NCI-H524 (cell line): ENCODE measurements at places on chromosomes 11 and 22.

DNA sequence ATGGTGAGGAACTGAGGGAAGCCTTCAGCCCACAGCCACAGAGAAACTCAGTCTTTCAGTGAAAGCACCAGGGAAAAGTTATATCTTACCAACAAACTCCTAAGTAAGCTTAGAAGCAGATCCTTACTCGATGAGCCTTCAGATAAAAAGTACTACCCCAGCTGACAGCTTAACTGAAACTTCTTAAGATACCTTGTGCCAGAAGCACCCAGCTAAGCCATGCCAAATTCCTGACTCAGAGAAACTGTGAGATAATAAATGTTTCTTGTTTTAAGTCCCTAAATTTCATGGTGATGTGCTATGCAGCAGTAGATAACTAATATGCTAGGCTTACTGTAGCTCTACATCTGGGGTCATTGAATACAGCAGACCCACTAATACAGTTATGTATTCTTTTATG is 2025.0 kb downstream of the LRRC4C start:
- no peak for DNase-seq

DNA sequence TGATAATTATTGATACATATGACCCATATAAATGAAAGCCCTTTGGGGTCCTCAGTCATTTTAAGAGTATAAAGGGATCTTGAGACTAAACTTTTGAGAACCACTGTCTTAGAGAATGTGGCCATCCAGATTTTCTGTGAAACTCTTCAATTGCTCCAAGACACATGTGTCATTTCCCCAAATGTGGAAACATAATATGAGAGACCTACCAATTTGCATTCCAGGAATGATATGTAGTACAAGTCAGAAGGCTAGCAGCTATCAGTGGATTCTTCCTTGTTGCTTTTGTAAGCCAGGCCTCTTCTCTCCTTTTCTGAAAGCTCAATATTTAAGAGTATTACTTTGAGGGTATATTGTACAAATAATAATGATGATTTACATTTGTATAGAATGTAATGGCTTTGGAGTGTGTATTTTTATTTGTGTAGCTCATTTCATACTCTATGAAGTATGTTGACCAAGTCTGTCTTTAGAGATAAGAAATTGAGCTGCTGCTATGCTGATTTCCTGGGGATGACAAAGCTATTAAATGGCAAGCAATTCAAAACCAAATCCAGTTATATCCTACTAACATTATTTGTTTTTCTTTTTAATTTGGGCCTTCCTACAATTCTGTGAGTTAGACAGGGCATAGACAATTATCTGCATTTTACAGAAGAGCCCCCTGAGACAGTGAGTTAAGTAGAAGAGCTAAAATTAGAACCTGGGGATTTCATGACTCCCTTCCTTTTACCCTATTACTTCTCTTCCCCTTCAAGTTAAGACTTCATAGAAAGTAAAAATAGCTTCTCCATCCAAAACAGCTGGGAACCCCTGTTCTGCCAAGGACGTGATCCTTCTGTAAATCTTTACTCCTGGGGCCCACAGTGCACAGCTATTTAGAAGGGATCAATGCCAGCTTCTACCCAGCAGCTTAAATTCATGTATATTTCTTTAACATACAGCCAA is 131.9 kb downstream of the WNT11 start:
- DNase-seq = no peak

DNA sequence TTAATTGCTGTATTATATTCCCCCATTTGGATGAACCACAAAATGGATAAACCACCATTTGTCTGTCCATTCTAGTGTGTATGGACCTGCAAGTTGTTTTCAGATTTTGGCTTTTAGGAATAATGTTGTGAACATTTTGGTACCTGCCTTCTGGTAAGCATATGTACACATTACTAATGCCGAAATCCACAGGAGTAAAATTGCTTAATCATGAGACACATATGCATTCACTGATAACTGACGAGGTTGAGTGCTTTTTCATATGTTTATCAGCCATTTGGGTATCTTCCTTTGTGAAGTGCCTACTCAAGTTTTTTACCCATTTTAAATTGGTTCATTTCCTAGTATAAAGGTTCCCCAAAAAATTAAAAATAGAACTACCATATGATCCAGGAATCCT is 34.2 kb downstream of the OSBP2 start:
- DNase-seq = no peak

DNA sequence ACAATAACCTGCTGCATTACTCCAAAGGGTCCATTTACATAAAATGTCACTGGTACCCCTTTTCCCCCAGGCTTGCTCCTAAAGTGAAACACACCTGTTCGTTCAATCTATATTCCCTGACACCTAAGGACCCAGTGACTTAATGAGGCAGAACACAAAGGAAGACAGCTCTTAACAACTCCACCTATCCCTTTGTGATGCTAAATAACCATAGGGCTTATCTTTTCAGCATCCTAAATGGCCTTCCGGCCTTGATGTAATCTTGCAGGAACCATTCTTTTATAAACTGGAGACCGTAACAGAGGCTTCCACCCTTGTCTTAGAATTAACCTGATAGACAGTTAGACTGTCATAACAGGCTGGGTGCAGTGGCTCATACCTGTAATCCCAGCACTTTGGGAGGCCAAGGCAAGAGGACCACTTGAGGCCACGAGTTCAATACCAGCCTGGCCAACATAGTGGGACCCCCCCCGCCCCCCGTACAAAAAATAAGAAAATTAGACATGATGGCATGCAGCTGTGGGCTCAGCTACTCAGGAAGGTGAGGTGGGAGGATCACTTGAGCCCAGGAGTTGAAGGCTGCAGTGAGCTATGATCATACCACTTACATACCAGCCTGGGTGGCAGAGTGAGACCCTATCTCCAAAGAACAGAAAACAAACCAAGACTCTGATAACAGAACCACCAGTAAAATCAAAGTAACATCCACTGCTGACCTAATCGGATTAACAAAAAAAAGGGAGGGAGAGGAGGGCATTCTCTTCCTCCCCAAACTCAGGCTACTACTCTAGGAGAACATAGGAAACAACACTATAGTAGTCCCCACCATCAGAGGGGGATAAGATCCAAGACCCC is 5.1 kb downstream of the CHEK2 start:
- DNase-seq = no peak

DNA sequence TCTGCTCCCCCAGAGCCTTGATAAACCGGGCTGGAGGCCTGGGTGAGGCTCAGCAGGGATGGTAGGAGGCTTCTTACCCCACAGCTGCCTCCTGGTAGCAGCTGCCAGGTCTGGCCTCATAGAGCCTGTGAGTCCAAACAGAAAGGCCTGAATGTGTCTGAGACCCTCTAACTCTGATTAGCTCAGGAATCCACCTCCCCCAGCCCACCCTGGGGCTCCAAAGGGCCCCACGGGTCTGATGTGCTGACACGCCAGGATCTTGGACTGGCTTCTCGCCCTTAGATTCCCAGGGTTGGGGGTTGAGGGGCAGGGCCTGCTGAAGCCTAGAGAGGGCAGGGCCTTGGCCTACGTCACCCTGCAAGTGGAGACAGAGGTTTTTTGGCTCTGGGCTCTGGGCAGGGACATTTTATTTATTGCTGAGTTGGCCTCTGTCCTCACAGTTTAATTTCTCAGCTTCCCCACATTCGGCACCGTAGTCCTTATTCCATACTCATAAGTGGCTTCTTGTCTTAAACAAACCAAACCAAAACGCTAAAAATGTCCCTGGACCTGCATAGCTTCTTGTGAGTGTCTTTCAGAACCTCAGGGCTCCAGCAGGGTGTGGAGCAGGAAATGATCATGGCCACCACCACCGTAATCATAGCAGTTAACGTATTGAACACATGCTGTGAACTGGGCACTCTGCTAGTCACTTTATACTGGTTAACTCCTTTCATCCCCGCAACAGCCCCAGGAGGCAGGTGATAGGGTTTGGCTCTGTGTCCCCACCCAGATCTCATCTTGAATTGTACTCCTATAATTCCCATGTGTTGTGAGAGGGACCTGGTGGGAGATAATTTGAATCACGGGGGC is 25.1 kb downstream of the KIAA1671 start:
- no peak for DNase-seq

DNA sequence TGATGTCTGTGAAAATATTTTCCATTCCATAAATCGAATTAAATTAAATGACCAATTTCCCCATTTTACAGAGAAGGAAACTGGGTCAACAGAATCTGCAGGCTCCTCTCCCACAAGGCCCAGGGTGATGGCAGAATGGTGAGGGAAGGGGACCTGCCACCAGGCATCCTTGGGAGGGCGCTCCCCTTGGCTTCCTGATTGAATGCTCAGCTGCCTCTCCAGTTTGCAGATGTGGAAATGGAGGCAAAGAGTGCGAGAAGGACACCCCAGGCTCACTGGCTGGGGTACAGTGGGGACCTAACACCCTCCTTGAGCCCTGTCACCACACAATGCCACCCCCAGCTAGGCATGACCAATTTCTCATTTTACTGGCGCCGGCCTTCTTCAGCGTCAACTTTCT is 28.5 kb upstream of the CSNK1E start:
- no peak for DNase-seq

- no peak for DNase-seq
Observed at GRCh38 chr11:131228378-131228777, 142.0 kb upstream of the NTM start.

GRCh38 chr11:78685156-78685555 is 110.5 kb upstream of the NARS2 start:
- no peak for DNase-seq

DNA sequence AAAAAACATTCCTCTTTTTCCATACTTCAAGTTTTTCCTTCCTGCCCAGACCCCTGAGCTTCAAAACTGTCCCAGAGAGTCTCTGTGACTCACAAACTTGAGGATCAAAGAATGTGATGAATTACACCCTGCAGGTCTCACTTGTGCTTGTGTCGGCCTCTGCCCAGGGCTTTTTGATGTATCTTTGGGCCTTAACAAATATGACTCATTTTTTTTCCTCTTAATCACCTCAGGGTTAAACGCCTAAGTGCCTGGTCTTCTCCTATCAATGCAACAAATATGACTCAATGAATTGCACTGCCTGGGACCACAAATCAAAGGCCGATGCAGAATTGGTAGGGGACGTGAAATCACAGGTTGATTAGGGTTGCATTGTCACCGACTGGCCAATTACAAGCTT is 267.7 kb downstream of the LARGE1 start:
- DNase-seq = no peak

- peak; percentile 34 for DNase-seq
Observed at GRCh38 chr11:95101935-95102334, 12.3 kb downstream of the ENDOD1 start.

- no peak for DNase-seq
Observed at GRCh38 chr11:66012946-66013761, 1.3 kb downstream of the CST6 start.

DNA sequence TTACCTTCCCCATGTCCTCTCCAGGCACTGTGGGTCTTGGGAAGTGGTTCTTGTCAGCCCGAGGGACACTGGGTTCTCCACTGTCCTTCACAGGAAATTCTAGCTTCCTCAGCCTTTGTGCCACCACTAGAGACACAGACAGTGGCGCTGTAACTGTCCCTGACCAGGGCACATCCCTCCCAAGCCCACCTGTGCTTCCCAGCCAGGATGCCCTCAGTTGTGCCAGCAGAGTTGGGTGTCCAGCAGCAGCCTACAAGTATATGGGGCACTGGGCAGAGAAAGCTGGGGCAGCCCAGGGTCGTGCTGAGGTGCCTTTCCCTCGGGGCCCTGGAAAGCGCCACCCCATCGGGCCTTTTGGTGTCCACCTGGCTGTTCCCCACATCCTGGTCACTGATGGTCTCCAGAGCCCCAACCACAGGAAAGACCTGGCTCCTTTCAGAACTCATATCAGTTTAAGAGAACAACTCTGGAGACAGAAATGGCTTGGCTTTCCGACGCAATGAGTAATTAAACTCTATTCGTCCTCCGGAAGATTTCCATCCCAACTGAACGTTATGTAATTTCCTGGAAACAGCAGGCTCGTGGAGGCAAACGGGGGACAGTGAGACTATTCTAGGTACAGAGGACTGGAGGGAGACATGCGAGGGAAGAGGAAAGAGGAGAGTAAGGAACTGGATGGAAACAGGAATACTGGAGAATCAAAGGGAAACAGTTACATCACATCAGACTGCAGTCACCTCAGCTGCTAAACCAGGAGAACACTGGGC is 28.6 kb downstream of the PPP2R1B start:
- DNase-seq = no peak

GRCh38 chr11:82683029-82683428 is 50.6 kb downstream of the FAM181B start:
- DNase-seq = no peak

DNA sequence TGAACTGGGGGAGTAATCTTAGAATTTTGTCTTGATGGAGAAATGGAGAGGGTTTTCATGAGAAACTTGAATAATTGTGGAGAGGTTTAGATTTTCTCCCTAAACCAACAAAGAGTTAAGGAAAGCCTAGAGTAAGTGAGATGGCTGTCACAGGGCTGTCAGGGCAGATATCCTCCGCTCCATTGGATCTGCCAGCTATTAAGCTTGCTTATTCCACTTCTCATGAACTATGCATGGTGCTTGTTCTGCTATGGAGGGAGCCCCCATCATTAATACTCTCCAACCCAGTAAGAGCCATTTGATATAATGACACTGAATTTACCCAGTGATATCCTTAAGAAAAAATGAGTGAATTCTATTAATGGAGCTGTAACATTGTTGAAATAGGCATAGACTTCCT is 342.8 kb upstream of the MTNR1B start:
- no peak for DNase-seq

DNA sequence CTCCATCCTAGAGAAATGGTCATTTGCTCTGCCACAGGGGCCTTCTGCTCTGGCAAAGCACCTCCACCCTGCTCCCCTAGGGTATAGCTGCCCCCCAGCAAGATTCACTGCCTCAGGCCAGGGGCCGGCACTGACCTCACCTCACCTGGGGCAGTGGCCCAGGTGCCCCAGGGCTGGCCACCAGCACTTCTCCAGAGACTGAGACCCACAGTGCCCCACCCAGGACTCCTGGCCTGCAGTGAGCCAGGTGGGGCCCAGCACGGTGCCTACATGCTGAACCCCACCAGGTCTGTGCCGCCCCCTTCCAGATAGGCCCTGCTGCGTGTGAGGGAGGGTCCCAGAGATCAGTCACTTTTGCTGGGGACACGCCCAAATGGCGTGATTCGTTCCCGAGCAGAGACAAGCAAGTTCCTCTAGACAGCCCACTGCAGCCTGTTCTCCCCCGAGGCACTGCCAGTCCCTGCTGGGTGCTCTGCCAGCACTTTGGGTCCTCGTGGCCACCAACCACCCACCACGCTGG is 10.8 kb downstream of the GNB1L start:
- no peak for DNase-seq

- no peak for DNase-seq
Observed at GRCh38 chr11:48036466-48036865, 56.1 kb downstream of the PTPRJ start.

GRCh38 chr11:10315083-10315482 is 10.2 kb downstream of the ADM start:
- no peak for DNase-seq

- no peak for DNase-seq
Observed at GRCh38 chr11:59151761-59152160, 9.1 kb downstream of the FAM111A start.

- no peak for DNase-seq
Observed at GRCh38 chr11:8768625-8769333, 86.2 kb downstream of the RPL27A start.
